ENCODE measurements at places on chromosomes 1 and 21.
A peak's percentile ranks its signal among the peaks of the same experiment; 100 is the strongest.

DNA sequence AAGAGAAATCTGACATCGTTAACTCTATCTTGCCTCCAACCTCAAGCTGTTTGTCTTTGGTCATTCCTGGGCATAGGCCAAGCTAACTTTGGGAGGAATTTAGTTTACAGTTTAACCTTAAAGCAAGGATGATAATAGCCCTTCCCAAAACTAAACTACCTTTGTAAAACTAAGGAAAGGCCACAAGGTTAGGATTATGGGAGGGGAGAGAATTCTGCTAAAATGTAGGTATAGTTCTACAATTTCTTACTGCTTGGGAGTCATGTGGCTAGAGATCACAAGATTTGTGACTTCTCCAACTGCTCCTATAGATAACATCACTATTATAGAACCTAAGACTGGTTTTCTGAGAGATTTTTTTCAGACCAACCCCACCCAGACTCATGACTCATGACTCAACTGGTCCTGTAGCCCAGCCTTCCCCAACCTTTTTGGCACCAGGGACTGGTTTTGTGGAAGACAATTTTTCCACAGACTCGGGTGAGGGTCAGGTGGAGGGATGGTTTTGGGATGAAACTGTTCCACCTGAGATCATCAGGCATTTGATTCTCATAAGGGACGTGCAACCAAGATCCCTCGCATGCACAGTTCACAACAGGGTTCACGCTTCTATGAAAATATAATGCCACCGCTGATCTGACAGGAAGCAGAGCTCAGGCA, 70.7 kb upstream of the MUTYH start:
- no peak for DNase-seq

DNA sequence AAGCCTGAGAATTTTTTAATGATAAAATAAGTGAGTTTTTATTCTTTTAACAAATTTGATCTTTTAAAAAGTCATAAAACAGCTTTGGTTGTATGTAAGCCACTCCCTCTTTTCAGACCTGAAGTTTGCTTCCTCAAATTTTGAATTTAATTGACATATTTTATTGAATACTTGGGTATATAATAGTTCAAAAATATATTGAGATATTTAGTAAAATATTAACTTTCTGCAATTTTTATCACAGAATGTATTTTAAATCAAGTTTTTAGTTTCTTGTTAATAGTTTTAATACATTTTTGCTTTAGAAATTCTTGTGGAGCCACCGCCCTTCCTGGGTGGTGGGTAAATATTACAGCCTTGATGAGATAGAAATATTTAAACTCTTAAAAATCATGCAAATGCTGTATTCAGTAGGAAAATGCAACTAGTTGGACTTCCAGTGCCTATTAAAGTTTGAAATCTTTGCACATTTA, 867 bp downstream of the PTPRC start:
- DNase-seq: no peak

DNA sequence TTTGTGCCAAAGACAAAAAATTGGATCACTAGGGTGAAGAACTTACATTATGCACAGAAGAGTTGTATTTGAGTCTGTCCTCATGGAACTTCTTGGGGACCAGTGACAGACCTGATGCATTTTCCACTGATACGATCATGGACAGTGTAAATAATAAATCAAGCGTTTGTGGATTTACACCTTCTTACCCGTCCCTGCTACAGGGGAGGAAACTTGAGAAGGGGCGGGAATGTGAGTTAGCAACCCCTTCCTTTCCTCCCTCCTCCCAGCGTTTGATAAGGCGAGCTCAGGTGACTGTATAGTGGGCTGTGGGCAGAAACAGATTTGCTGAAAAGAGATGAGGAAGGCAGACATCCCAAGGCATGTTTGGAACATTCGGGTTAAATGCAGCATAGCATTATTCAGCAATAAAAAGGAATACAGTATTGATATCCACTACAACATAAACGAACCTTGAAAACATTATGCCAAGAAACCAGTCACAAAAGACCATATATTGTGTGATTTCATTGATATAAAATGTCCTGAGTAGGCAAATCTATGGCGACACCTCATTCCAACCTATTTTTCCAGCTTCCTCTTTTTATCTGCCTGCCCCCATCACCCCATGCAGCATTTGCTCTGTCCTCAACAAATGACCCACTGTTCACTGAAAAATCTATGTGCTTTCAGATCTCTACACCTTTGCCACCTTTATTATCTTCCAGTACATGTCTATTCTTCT, 128.7 kb downstream of the ZZZ3 start:
- no peak for DNase-seq

GRCh38 chr1:240464099-240464498, 147.9 kb downstream of the GREM2 start:
- DNase-seq: no peak

- DNase-seq: peak; percentile 48
These were observed 7.1 kb downstream of the TMEM54 start for GRCh38 chr1:32894019-32894600.

GRCh38 chr1:226678701-226679100, 60.4 kb downstream of the ITPKB start:
- no peak for DNase-seq

- peak; percentile 96 for DNase-seq
These were observed 958 bp upstream of the CKS1B start for GRCh38 chr1:154973344-154974101.

DNA sequence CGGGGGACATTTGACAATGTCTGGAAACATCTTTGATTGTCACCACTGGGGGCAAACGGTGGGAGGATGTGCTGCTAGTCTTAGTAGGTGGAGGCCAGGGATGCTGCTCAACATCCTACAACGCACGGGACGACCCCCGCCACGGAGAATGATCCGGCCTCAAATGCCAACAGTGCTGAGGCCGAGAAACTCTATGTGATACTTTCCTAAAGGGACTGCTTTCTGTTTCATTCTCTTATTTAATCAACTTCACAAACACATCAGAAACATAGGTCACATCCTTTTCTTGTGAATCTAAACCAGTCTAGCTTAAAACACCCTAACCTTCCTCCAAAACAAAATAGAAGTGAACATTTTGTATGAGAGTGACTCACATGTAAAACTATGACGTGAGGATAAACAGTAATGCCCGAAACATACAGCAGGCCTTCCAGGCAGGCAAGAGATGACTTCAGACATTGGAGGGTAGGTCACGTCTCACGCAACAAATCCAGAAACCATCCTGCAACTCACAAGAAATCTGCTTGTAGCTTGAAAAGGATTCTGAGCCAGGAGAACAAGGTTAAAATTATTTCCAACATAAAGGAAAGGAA, 37.2 kb upstream of the ETS2 start:
- no peak for DNase-seq

DNA sequence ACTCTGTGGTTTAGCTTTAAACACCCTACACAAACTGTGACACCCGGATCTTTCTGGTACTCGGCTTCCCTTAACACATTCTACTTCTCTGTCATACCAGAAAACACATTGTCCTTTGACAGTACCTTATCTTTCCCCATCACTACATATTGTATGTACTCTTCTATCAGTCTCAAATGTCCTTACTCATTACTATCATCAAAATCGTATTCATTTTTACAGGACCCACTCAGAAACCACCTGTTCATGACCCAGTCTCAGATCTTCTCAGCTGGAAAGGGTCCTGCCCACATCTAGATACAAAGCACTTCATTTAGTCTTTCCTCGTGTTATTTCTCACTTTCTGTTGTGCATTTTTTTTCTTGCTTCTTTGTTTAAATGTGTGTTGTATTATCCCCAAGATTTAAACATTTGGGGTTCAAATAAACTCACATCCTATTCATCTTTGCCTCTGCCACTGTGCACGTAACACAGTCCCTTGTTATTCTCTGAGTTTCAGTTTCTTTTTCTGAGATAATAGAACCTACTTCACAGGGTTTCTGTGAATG, 27.7 kb downstream of the CD34 start:
- no peak for DNase-seq

- DNase-seq: no peak
These were observed 1.7 kb upstream of the CHRNB2 start for GRCh38 chr1:154565876-154566275.

Measured in Peyer's patch (tissue), 4 donors.